ENCODE measurements at places on chromosomes 7 and 10.

- no peak for DNase-seq
Observed at GRCh38 chr10:78513986-78514385, 480.3 kb downstream of the RPS24 start.

- DNase-seq = no peak
Observed at GRCh38 chr10:12661671-12662070, 312.3 kb downstream of the CAMK1D start.

GRCh38 chr7:121397361-121397760, 1.3 kb upstream of the FAM3C start:
- no peak for DNase-seq

DNA sequence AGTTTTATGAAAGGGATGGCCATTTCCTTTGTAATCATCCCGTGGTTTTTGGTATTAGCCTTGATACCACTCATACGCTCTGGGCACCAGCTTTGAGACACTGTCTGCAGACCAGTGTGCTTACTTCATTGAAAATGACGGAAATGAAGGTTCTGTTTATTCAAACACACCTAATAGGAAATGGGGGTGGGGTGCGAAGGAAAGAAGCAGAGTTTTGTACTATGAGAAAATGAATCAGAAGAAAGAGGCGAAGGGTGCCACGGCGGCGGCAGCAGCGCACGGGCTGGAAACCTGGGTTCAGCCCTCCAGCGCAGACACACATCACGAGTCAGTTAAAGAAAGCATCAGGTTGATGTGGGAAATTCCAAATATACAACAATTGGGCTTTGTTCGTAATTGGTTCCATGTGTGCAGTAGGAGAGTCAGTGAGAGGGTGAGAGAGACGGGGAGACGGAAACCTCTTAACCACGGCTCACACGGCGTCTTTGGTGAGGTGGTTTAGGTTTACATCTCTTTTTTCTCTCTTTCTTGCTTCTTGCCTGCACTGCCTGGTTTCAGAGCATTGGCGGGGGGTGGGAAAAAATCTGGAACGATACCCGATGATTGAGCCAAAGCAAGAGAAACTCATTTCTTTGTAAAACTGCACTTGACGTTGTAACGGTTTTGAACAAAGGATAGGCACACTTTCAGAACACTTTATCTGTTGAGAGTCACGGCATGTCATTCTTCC, 321.2 kb downstream of the FRMD4A start:
- peak; percentile 60 for DNase-seq

GRCh38 chr7:29325476-29325875, 130.9 kb downstream of the CHN2 start:
- DNase-seq = no peak

DNA sequence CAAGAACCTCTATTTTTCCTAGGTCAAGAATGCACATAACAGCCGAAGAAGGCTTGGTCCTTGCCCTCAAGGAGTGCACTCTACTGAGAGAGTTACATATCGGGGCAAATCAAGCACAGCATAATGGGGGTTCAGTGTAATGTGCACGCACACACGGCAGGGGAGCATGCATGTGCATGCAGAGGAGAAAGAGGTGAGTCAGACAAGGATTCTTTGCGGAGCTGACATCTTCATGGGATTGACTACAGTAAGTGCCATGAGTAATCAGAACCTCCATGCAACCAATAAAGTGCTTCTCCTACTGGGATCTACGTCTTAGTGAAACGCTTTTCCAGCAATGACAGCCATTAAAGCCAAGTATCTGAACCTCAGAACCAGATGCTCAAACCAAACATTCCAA, 123.6 kb downstream of the RNF216 start:
- no peak for DNase-seq

DNA sequence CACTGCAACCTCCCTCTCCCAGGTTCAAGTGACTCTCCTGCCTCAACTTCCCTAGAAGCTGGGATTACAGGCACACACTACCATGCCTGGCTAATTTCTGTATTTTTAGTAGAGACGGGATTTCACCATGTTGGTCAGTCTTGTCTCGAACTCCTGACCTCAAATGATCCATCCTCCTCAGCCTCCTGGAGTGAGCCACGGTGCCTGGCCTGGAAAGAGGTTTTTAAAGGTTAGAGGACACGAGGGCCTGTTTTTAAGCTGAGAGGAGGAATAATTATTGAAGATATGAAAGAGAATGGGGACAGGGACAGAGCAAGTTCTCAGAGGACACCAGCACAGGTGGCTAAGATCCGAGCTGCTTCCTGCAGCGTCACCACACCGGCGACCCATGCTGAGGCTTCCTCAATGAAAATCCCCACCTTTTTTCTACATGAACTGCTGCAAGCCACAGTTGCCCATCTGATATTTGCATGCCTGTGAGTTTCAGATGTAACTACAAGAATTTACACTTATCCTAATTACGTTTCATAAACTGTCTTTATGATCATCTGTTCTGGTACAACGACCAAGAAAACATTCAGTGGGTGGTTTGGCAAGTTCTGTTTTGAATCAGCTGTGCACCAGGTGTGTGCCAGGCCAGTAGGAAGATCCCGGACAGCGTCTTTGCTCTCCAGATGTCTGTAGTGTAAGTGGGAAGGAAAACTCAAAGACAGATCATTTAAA, 76.0 kb downstream of the HIP1 start:
- DNase-seq = no peak

DNA sequence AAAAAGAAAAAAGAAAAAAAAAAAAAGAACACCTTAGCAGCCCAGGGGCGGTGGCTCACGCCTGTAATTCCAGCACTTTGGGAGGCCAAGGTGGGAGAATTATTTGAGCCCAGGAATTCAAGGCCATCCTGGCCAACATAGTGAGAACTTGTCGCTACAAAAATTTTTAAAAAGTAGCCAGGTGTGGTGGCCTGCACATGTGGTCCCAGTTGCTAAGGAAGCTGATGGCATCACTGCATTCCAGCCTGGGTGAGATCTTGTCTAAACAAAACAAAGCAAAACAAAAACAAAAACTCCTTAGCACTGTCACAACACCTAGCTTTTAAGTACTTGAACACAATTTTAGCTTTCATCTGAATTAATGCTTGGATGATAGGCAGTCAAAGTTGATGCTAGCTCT, 86.3 kb upstream of the MKLN1 start:
- DNase-seq = no peak

GRCh38 chr10:65312876-65313275, 1613.0 kb upstream of the LRRTM3 start:
- no peak for DNase-seq

GRCh38 chr7:149562602-149563001, 65.0 kb upstream of the ZNF746 start:
- DNase-seq = no peak

GRCh38 chr7:140696024-140696679, 356 bp upstream of the NDUFB2 start:
- DNase-seq = peak; percentile 95

- no peak for DNase-seq
Observed at GRCh38 chr10:15789793-15790525, 70.2 kb upstream of the ITGA8 start.

GRCh38 chr10:57754803-57755202, 512.9 kb downstream of the IPMK start:
- DNase-seq = no peak

DNA sequence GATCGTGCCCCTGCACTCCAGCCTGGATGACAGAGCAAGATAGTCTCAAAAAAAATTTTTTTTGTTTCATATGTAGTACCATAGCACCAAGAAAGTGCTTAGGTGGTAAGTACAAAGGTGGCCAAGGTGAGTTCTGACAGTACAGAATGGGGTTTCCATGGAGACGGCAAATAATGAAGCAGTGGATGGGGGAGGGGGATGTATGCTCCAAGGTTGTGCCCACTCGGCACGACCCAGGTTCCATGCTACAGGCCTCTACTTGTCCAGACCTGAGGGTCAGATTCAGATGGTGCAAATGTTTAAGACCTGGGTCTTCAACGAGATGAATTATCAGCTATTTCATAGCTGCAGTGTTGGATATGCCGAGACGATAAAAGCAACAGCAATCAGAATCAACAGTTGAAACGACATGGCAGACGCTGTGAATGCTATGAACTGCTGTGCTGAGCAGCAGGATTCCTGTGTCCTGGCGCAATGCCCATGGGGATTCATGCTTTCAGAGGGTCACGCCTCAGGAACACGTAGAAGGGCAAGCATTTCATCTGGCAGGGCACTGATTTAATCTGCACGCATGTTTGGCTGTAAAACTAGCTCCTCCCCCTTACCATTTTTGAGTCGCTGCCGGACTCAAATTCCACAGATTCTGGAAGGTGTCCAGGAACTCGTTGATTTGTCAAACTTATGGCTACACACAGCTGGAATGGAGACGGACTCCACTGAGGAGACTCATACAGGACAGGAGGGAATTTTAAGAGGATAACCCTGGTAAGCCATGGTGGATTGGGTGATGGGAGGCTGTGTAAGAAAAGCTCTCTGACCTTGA, 256.5 kb downstream of the FRMD4A start:
- DNase-seq = no peak

DNA sequence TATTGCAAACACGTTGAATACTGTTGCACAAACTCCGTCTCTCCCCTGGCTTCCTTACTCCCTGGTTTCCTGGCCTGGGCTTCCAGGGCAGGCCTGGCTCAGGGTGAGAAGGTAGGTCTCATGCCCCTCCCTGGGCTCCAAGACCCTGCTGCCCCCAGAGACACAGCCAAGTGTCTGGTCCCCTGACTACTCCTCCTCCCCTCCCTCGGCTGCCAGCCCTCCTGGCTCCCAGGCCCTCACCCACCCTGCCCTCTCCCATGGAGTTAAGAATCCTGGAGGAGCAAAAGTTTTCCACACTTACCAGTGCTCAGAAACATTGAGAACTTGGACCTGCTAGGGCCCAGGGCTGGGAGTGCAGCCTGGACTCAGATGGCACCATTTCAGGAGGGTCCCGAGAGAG, 47.2 kb upstream of the RABGEF1 start:
- no peak for DNase-seq

DNA sequence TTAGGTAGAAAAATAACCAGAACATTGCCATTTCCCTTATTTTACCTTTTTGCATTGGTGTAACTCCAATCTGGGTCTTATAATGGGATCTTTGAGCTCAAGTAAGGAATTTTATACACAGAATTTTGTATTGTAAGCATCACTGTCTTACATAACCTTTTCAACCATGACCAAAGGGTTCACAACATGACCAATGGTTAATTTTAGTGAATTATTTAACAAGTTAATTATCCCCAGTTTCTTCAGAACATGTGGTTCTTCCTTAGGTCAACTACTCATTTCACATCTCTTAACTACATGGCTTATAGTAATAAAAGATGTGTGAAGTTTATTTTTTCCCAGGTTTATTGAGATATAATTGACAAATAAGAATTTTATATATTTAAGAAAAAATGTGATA, 74.2 kb upstream of the RHOBTB1 start:
- no peak for DNase-seq

GRCh38 chr10:123870260-123870659, 21.3 kb downstream of the CPXM2 start:
- DNase-seq = no peak

- DNase-seq = peak; percentile 49
Observed at GRCh38 chr10:132654708-132655661, 117.4 kb downstream of the INPP5A start.

- DNase-seq = no peak
Observed at GRCh38 chr10:11326241-11326640, 285.2 kb downstream of the USP6NL start.

GRCh38 chr7:129163875-129164544, 19.5 kb downstream of the TSPAN33 start:
- no peak for DNase-seq

DNA sequence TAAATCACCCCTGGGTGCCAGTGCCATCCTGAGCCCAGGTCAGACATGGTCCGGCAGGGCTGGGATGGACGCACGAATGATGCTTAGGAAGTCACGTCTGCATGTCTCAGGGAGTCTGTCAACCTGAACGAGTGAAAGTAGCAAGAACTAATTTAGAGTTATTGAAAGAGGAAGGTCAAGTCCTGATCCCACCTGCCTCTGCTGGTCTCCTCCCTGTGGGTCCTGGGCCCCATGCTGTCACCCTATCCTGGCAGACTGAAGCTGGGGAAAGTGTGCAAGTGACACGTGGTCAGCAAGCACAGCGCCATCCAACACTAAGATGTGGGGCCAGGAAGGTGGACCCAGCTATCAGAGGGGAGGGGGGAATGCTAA, 26.1 kb upstream of the GRID1 start:
- no peak for DNase-seq

GRCh38 chr7:38232502-38233366, 40.7 kb downstream of the TARP start:
- peak; percentile 91 for DNase-seq

GRCh38 chr7:132211971-132212370, 364.3 kb downstream of the PLXNA4 start:
- DNase-seq = no peak

GRCh38 chr10:68463365-68464093, 8.2 kb downstream of the DNA2 start:
- no peak for DNase-seq

DNA sequence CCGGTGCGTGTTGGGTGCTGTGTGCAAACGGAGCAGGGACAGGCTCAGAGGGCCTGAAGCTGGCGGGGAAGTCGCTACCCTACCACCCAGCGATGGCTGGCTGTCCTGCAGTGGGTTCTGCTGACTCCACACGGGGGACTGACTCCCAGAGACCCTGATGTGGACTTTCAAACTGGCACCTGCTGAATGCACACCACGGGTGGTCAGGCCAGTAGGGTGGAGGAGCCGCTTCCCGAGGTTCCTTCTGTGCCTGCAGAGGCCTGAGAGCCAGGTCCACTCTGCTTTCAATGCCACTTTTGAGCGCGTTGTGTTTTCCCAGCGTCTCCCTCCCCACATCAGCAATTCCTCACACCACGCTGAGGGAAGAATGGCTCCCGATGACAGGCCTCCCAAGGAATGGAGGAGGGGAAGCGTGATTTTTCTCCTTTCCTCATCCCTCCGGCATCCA, 135.3 kb downstream of the ADARB2 start:
- DNase-seq = no peak

DNA sequence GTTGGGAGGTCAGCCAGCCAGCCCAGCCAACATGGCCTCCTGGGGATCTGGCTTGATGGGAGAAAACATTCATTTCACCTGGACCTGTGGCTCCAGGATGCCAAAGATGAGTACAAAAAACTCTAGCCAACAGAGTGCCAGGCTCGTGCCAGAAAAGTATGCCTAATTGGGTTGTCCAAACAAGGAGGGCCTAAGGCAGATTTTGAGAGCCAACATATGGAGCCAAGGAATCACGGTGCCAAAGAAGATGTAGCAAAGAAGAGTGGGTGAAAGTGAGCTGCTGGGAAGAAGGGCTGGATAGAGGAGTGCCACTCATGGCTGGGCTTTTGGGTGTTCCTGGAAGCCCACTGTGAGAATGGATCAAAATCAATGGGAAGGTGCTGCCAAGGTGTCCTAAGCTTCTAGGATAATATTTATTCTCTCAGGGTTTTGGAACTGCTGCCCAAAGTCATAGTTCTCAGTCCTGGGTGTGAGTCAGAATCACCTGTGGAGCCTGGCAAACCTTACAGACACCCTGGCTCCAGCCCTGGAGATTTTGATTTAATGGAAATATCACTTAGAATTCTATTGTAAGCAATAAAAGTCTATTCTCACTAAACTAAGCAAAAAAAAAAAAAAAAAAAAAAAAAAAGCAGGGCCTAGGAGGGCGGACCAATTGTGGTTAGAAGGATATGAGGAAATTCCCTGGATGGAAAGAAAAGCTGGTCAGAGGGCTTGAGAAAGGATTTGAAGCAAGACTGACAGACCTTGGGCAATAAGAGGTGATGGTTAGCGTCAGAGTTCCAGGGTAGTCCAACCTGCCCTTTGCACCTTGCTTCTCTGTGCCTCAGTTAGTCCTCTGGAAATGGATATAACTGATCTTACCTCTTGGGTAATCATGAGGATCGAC, 182.2 kb upstream of the PRR15 start:
- no peak for DNase-seq
